ENCODE measurements at places on chromosomes 3 and 15. TPM values are rescaled to one million over a fixed set of nuclear protein-coding genes. Genes with fewer than 3 reads are reported as not detected.

LRRC31 gene
- not detected for total RNA-seq

GRCh38 chr15:88215066-88215648 lies 41.4 kb downstream of the NTRK3 start:
- DNase-seq: no peak

- DNase-seq: no peak
Measured at GRCh38 chr3:145620002-145620401, 541.0 kb downstream of the PLOD2 start.

DNA sequence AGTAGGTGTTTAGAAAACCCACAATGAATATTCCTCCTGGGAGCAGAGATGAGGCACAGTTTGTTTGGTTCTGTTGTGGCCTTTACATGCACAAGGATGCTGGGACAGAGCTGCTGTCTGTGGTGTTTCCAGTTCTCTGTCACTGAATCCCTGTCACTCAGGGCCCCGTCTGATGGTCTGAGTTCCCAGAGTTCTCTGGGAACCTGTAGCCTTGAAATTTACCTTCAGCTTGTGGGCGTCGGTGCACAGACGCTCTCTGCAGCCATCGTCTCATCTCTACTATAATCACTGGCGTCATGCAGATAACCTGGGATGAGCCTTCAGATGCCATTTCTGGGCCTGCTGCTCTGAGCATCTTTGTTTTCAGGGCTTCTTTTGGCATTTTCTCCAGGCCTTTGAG lies 81.9 kb downstream of the LRRK1 start:
- no peak for DNase-seq

DNA sequence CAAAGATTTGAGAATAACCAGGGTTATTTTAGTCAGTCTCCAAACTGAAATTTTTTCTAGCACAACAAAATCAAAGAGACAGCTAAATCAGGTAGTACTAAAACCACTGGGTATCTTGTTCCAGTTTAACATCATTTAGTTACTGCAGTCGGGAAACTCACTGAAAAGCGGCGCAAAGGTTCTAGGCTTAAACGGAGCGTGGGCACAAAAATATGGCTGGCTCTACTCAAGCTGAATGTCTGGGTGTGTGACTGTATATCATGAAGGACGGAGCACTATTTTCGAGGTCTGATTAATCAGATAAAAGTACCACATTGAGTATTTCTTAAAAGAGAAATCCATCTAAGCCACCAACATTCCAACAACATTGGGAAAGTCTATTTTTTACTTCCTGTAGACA lies 152.1 kb downstream of the TBL1XR1 start:
- no peak for DNase-seq

DNA sequence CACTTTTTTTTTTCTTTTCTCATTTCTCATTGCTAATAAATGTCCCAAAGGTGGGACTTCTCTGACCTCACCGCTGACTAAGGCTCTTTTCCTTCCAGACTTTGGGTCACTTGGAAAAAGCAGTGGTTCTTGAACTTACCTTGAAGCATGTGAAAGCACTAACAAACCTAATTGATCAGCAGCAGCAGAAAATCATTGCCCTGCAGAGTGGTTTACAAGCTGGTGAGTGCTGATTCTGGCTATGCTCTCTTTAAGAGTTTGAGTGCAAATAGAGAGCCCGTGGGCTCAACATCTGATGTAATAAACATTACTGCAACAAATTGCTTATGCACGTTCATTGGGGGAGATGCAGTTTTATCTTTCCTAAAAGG lies 2.0 kb downstream of the BHLHE40 start:
- DNase-seq: no peak

GRCh38 chr3:17508180-17508752 lies 234.2 kb downstream of the TBC1D5 start:
- no peak for DNase-seq

DNA sequence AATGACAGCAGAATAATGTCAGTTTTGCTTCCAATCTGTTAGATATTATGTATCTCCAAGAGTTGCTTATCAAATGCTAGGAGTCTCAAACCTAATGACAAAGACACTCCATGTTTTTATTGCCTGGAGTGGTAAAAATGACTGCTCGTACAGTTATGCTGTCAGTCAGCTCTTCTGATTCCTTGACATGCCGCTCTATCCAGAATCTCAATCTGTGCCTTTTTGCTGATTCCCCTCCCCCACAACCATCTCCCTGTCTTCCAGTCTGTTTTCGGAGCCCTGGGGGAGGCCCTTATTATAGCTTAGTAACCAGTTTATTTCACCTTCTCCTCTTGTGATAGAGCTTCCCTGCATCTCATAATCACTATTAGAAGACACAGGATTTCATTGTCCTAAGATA lies 2.6 kb downstream of the MKRN2 start:
- no peak for DNase-seq

DNA sequence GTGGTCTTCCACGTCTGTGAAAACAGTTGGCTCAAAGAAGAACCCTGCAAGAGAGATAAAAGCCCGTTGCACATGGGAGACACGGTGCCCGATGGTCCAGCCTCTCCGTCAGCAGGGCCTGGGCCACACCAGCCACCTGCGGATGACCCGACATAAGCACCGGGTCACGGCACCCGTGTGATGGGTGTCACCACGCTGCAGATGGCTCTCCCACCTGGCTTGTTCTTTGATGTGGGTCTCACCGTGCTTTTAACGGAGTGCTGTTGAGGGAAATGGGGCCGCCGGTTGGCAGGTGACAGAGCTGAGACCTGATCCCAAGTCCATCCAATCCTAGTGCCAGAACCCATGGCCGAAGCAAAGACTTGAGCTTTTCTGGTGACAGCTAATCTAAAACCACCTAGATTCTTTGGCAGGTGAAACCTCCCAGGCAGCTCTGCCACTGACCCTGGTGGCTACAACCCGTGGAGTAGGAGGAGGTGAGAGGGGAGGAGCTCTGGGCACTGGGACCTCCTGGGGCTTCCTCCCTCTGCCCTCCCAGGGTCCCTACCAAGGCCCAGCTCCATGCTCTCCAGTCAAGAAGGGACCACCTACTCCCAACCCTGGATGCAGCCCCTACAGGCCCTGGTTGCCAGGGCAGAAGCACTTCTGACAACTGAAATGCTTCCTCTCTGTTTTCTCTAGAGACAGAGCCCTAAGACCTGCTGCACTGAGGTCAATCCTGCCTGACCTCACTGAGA lies 23.4 kb upstream of the SLC41A3 start:
- no peak for DNase-seq

All from urinary bladder (tissue), 4 donors.